Stimulated activated CD8-positive, alpha-beta memory T cell treated with anti-CD3 and anti-CD28 coated beads, Interleukin-4, amount 100 ng/mL, for 1 hour (primary cell): ENCODE measurements at places on chromosomes 5 and 9.

DNA sequence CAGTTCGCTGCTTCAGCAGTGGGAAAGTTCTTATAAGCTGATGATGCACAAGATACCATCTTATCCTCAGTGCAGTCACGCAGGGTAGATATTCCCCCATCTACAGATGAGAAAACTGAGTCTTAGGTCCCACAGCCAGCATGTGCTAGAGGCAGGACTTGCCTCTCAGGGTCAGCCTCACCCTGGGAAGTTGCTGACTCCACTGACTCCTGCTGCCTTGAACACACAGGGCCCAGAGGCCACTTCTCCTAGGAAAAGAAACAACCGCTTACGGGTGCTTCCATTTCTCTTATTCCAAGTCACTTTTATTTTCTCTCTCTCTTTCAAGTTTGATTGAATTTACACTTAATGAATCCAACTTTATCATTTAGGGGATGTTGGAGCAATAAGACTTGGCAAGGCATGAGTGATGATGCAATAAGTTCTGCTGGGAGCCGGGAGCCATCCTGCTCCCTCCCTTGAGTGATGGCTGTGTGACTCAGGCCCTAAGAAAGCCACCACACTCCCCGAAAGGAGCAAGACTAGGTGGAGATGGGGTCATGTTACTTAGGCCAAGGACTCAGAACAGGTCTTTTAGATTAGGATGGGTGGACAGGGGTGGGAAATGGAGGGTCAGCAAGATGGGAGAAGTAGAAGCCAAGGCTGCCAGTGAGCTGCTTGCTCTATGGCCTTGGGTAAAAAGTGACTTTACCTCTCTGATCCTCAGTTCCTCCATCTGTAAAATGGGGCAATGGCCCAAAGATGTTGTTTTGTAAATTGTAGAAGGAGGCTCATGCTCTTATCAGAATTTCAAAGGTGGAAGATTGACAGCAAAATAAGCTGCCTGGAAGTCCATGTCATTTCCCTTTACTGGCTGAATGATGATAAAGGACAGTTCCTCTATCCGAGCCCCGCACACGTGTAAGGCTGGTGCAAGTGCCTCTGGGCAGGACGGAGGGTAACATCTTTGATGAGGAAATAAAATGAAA is 67.4 kb upstream of the ZNF618 start:
- DNase-seq, result no peak

DNA sequence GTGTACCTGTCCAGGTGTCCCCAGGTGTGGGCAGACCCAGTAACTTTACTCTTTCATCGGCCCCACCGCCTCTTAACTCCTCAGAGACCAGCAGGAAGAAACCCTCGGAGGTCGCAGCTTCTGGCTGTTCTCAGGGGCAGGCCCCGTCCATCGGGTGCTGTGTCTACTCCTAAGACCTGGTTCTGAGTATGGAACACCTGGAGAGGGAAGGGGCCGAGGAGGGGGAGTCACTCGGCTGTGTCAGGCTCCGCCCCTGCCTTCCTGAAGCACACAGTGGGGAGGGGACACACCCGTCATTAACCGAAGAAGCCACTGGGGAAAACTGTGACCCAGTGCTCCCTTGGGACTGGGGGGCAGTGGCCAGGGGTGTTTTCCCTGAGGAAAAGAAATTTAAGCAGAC is 22.3 kb downstream of the NTNG2 start:
- DNase-seq, result no peak

DNA sequence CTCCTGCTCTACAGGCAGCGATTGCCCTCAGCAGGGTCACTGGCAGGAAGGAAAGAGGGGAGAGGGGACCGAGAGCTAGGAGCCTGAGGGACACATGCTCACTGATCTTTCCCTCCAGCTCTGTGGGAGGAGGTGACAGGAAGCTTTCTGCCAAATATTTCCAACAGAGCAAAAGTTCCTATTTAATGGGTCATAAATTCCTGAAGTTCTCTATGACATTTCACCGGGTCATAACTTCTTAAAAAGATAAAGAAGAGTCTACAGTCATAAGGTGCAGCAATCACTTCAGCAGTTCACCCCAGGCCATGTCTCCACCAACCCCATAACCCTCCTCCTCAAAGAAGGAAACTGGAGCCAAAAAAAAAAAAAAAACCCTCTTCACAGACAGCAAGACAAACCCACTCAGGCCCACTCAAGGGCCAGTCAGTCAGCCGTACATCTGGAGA is 481.1 kb downstream of the NR2F1-AS1 start:
- DNase-seq, result no peak

DNA sequence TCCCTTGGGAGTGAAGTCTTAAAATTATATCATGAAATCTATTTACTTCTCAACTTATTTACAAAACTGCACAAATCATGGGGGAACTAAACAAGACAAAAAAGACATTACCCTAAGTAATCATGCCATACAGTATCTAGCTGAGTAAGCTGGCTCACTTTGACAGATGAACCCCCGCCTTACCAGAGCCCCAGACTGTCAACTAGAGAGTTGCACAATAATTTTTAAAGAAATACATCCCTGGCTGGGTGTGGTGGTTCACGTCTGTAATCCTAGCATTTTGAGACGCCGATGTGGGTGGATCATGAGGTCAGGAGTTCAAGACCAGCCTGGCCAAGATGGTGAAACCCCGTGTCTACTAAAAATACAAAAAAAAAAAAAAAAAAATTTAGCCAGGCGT is 62.3 kb downstream of the LPAR1 start:
- no peak for DNase-seq

DNA sequence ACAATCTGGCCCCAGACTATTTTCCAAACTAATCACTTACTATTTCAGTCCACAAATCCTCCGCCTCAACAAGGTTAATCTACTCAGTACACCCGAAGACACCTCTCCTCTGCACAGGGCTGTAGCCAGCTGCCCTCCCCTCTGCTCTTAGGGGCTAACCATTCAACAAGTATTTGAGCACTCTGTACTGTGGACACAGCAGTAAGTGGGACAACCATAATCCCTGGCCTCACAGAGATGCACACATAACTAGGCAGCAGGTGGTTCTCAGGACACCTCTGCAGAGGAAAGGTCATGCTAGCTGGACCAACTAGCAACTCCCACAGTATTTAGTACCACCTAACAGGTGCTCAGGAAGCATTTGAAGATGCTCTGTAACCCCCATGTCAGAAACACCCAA is 5.5 kb downstream of the CAMSAP1 start:
- DNase-seq, result no peak

DNA sequence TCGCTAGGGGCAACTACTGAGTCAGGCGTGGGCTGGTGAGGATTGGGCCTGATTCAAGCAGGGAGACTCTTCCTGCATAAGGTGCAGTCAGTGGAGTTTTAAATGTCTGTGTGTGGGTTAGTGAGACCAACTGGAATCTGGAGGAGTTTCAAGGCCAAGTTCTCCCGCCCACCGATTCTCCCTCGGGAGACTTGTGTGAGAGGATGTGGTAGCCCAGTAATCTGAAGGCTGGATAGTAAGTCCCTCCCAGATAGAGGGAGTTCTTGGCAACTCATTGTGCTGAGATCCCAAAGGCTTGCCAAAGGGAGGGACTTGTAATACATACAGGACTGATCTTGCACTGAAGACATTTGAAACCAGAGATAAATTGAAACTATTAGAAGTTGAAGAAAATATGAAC is 51.8 kb downstream of the WDR36 start:
- no peak for DNase-seq

GRCh38 chr5:134371834-134372340 is 518 bp downstream of the UBE2B start:
- DNase-seq, result no peak

- no peak for DNase-seq
Observed at GRCh38 chr9:117929868-117930267, 225.7 kb downstream of the TLR4 start.

GRCh38 chr5:119897537-119898370 is 268.4 kb downstream of the FAM170A start:
- DNase-seq, result no peak

DNA sequence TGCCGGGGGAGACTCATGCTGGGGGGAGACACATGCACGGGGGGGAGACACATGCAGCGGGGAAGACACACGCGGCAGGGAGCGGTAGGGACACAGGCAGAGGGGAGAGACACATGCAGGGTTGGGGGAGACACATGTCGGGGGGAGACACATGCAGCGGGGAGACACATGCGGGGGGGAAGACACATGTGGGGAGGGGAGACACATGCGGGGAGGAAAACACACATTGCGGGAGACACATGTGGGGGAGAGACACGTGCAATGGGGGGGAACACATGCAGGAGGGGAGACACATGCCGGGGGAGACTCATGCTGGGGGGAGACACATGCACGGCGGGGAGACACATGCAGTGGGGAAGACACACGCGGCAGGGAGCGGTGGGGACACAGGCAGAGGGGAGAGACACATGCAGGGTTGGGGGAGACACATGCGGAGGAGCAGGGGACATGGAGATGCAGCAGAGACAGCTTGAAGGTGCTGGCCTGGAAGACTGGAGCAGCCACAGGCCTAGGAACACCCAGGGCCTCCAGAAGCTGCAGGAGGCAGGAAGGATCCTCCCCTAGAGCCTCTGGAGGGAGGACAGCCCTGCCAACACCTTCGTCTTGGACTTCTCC is 20.3 kb upstream of the OLFM1 start:
- no peak for DNase-seq

- no peak for DNase-seq
Observed at GRCh38 chr5:1006656-1007071, 1.9 kb upstream of the NKD2 start.

- no peak for DNase-seq
Observed at GRCh38 chr9:137456864-137457405, 2.2 kb downstream of the NSMF start.

DNA sequence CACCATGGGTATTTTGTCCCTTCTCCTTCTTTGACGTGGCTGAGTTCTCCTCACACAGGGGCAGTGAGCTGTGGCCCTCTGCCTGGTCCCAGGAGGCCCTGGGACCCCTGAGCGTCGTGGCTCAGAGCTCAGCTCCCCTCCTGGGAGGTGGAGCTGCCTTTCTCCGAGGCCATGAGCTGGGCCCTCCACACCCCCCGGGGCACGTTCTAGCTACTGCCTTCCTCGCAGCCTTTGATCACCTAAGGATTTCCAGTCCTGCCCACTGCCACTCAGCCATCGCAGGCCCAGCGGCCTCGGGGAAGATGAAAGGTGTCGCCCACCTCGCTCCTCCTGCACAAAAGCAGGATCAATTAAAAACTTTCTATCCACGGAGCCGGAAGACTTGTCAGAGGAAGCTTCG is 94.8 kb upstream of the RAPGEF1 start:
- DNase-seq, result no peak

- DNase-seq, result no peak
Observed at GRCh38 chr9:14170973-14171596, 142.9 kb downstream of the NFIB start.

DNA sequence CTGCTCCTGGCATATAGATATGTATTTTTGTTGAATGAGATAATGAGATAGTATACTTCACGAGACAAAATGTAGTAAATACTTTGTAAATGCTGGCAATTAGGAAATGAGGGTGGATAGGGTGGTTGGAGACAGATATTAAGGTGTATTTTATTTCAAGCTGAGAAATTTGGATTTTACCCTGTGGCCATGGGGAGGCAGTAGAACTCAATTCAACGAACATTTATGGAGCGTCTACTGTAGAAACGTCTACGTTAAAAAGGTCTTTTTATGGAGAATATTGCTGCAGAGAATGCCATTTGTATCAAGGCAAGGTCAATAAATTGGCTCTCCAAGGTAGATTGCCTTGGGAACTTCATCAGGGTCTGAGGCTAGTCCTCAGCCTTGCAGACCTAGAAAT is 21.5 kb upstream of the RALGPS1 start:
- DNase-seq, result no peak

DNA sequence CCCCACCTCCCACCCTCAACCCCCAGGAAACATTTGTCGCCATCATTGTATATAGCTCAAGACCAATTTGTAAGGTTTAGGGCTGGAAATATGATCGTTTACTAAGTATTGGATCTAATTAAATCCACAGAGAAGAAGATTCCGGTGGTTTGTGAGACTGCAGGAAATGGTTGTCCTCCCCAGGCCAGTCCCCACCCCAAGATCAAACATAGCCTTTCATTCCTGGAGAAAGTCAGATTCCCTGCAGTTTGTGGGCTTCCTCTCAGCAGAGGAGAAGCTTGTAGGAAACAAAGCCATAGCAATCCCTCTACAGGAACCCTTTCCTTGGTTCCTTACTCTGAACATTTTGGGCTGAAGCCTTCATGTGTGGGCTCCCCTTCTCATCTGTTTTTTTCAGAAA is 79.2 kb upstream of the TBCA start:
- DNase-seq, result no peak

GRCh38 chr5:167936022-167936421 is 355.4 kb upstream of the WWC1 start:
- no peak for DNase-seq

GRCh38 chr5:154394307-154394706 is 51.5 kb upstream of the SAP30L start:
- DNase-seq, result no peak

DNA sequence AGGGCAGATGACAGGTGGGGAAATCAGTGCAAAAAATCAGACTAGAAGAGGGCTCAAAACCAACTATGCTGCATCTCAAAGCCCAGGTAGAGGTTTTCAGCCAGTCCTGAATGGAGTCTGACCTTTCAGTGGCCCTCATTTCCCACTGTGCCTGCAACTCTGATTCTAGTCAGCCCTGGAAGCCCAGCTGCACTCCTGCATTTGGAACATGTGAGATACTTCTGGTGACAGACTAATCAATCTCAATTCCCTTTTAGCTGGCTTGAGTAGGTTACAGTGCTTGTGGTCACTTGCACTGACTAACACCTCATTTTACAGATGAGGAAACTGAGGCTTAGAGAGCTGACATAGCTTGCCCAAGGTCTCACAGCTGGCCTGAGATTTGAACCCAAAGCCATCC is 7.9 kb upstream of the ACSL6 start:
- DNase-seq, result no peak

- peak; percentile 25 for DNase-seq
Observed at GRCh38 chr5:154813736-154814135, 36.7 kb downstream of the FAXDC2 start.

DNA sequence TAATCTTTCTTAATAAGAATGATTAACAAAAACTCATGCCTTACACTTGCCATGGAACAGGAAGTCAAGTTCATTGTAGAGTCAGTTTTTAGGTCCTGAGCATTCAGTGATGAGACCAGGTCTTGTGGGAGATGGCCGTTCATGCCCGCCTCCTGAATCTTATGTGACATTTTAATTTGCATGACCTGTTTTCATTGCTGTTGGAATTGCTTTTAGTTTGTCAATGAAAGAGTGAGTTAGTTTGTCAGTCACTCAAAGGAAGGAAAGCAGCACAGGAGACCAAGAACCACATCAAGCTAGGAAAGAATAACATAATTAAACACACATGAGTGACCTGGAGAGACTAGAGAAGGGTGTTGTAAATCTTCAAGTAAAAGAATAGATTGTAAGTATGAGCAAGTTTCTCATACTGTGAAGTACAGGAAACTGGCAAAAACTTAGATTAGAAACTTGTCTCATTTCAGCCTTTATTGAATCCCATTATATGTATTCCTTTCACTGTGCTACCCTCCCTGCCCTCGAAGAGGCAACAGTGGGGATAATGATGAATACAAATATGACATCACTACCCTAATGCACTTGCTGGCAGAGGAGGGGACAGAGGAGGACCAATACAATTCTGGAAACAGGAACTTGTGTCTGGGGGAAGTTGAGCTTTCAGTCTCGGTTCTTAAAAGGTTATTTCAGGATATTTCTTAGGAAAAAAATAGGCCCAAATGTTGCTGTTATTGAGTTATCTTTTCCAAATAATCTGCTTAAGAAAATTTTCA is 64.3 kb upstream of the C6 start:
- DNase-seq, result no peak
